ENCODE measurements at places on chromosomes 1 and 21.

DNA sequence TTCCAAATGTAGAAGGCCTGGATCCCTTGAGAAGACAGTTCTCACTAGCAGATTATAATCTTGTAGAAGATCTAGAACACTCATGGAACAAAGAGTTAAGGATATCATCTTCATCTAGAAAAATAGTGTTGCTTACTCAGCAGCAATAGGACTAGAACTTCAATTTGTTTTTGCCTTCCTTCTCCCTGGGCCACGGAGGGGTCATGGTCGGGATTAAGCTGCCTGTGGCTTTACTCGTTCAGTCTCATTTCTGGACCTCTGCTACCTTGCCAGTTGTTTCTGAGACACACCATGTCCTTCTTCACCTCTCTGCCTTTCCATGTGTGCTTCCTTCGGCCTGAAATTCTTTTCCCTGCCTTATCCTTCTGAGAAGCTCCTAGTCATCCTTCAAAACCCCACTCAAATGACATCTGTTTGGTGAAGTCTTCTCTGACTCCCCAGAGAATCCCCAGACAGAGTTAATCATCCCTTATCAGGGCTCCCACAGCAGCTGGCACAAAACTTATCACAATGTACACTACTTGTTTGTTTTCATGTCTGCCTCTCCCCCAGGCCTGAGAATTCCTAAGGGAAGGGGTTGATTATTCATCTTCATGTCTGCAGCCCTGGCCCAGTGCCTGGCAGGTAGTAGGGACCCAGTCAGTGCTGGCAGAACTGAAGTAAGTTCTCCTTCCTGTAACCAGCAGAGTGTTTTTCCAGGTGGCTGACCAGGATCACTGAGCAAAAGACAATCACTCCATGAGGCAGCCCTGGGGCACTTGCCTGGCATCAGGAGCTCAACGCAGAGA is 15.5 kb upstream of the SNX27 start:
- no peak for DNase-seq

DNA sequence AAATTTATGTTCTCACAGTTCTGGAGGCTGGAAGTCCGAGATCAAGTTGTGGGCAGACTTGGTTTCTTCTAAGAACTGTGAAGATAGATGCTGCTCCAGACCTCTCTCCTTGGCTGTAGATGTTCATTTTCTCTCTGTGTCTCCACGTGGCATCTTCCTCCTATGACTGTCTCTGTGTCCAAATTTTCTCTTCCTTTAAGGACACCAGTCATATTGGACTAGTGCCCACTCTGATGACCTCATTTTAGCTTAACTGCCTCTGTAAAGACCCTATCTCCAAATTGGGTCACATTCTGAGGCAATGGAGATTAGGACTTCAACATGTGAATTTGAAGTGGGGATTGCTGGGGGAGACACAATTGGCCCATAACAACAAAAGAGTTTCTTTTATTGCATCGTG is 125.3 kb upstream of the ETS2 start:
- DNase-seq = no peak

DNA sequence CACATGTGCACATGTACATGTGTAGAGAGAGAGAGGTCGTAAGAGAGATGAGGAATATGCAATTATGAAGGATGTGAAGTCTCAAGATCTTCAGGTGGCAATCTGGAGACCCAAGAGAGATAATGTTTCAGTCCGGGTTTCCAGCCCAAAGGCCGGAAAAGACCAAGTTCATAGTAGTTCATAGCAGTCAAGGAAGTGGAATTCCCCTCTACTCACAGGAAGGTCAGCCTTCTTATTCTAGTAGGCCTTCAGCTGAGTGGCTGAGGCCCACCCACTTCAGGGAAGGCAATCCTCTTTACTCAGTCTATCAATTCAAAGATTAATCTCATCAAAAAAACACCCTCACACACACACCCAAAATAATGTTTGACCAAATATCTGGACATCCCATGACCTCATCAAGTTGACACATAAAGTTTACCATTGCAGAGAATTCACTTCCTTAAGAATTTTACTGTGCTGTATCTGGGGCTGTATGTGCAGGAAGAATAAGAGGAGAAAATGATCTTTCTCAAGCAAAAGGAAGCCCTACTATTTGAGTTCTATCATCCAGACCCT is 114.6 kb downstream of the TNFSF18 start:
- no peak for DNase-seq

DNA sequence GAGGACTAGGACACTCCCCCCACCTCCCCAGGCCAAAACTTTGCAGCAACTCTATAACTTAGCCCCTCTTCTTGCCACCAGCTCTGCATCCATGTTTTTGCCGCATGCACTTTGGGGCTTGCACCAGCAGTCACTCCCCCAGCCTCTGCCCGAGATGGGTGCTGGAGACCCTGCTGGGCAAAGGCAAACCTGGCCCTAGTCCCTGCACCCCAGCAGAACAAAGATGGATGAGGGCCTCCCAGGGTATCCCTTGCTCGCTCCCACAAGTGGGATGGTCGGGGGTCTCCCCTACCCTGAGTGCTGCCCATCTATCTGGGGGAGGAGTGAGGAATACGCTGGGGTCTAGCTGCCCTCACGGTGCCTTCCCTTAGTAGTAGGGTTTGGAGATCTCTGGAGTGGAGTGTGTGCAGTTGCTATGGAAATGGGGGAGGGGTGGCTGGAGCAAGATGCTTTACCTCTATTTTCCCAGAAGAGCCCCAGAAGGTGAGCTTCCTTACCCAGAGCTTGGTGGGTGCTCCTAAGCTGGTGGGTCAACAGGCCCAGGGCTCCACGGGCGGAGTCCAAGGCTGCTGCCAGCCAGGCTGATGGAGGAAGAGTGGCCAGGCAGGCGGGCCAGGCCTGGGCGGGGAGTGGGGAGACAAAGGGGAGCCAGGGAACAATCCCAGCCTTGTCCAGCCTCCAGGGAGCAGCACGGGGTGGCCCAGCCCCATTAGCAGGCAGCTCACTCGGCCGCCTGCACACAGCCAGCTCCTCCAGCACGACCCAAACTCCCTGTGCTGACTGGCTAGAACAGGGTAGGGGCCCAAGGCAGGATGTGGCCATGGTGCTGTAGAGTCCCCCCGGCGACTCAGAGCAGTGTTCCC is at the start of gene PAQR6:
Gene PAQR6, minus strand, starts transcription at position 597 of the 863 bp plus-strand sequence. CDS start 1,325 bp downstream, outside the sequence.
- DNase-seq = no peak

DNA sequence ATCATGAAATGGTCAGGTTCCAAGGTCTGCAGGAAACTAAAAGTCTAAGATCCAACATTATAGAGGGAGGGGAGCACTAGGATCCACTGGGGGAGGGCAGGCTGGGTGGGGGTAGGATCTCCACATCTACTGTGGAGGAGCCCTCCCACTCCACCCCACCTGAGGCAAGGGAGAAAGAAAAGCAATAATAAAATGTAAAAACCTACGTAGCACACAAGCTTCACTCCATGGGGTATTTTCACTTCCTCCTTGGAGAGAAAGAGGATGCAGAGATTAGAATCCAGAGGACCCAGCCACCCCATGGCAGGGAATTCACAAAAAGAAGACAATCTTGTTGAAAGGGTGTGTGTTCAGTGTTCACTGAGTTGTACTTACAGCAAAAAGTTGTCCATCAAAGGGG is 14.4 kb downstream of the SPOCD1 start:
- no peak for DNase-seq

DNA sequence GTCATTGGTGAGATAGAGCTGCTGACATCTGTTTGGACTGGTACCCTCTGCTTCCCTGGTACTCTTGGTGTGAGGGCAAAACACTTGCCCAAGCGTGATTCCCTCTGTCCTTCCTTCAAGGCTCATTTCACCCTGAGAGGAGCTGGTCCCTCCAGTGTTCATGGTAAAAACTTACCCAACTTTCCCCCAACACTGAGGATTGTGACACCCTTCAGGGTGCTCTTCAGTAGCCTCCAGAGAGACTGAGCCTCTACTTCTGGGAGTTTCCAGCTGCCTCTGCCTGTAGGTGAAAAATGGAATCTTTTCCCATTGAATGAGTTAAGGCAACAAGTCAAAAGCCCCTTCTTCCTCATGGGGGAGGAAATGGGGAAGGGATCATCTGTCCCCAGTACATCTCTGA is 9.6 kb downstream of the CCDC190 start:
- no peak for DNase-seq

DNA sequence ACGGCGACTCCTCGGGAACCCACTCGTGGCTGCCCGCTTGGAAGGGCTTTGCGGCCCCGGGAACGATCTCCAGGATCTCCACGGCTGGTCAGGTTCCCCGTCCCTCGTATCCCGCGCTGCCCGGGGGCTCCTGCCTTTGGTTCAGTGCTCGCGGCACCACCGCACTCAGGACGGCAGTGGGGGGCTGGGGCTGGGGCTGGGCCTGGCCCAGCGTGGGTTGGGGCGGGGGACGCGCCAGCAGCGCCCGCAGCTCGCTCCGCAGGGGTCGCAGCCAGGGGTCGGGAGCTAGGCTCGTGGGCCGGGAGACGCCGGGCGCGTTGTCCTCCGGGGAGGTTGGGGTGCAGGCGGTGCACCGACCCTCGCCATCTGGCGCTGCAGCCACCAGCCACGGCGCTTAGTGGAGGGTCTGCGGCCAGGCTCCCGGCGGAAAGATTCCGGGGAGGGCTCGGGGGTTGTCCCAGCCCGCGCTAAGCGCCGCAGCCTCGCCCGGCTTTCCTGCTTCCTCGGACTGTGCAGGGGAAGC is 8.9 kb downstream of the SIM2 start:
- no peak for DNase-seq

GRCh38 chr21:33070998-33071769 is 1.2 kb downstream of the OLIG1 start:
- no peak for DNase-seq

- DNase-seq = no peak
Measured at GRCh38 chr1:107950464-107950863, 14.5 kb downstream of the VAV3 start.

- DNase-seq = no peak
Measured at GRCh38 chr1:154407198-154408091, 2.3 kb downstream of the IL6R start.

- DNase-seq = no peak
Measured at GRCh38 chr21:27026501-27026900, 59.6 kb upstream of the ADAMTS5 start.

Data from cortex of kidney (tissue), 1 donor.